ENCODE measurements at places on chromosomes 1 and 21.

GRCh38 chr1:178271471-178271870, 177.6 kb downstream of the RASAL2 start:
- DNase-seq = no peak

GRCh38 chr1:64163970-64164369, 39.5 kb upstream of the UBE2U start:
- peak; percentile 28 for DNase-seq

DNA sequence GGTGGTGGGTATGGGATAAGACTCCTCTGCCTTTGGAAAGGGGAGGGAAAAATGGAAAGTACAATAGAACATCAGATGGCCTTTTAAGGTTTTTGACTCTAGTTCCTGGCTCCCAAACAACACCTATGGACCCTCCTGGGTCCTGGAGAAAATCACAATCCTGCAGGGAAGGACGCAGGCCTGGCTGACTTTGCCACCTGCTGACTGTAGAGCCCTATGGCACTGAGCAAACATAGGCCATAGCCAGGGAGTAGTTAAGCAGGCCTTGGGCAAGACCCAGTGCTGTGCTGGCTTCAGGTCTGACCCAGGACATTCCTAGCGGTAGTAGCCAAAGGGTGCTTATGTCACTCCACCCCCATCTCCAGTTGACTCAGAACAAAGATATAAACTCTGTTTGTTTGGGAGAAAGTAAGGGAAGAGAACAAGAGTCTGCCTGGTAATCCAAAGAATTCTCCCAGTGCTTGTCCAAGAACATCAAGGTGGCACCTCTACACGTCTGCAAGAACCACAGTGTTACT, 149.0 kb downstream of the SLC44A5 start:
- DNase-seq = no peak

GRCh38 chr1:76106719-76107235, 32.2 kb downstream of the ST6GALNAC3 start:
- no peak for DNase-seq

Measured in NCI-H69 (cell line).